ENCODE measurements at places on chromosomes 13 and 19.

DNA sequence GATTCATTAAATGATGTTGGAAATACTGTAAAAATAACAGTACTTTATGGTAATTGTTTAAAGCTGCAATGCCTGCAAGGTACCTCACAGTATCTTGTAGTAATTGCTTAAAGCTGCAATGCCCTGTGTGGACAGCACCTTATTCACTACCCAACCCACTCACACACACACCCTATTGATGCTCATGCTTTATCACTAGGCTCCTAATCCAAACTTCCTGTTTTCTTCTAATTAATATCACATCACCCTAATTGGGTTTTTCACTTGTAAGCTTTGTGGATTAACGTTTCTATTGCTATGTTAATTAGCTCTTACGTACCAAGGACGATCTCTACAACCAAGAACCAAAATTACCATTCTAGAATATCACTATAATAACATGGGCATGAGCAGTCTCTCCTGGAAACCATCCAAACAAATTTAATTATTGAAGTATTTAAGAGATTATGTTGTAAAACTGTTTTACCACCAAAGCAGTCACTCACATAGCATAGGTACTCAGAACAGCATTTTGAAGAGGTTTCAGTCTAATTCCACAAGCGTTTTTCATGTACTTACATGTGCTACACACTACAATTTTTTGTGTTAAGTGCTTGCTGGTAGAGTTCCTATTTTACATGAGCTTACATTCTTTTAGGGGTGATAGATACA, 303.8 kb downstream of the PCDH9 start:
- DNase-seq, result no peak

- DNase-seq, result peak; percentile 3
Observed at GRCh38 chr19:41646589-41647204, 19.8 kb upstream of the CEACAM4 start.

DNA sequence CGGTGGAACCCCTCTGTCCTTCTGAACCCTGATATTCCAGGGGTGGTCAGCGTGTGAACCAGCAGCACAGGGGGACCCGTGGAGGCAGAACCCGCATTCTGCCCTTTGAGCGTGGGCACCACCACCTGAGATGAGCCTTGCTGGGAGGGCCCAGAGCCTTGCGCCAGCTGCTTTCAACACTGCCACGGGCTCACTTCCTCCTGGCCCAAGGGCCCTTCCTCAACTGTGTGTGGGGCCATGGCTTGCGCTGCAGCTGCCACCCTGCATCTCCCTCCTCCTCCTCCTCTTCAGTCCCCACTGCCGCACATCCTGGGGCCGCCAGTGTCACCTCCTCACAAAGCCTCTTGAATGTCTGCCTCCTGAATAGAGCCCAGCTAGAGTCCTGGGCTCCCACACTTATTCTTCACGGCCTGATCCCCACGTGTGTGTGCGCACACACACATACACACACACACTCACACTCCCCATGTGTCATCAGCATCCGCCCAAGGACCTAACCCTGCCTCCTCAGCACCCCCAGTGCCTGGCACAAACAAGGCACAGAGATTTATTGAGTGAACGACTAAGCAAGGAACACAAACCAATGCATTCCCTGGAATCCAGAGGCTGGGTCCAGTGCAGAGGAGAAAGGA, 26.9 kb upstream of the TMEM160 start:
- no peak for DNase-seq

DNA sequence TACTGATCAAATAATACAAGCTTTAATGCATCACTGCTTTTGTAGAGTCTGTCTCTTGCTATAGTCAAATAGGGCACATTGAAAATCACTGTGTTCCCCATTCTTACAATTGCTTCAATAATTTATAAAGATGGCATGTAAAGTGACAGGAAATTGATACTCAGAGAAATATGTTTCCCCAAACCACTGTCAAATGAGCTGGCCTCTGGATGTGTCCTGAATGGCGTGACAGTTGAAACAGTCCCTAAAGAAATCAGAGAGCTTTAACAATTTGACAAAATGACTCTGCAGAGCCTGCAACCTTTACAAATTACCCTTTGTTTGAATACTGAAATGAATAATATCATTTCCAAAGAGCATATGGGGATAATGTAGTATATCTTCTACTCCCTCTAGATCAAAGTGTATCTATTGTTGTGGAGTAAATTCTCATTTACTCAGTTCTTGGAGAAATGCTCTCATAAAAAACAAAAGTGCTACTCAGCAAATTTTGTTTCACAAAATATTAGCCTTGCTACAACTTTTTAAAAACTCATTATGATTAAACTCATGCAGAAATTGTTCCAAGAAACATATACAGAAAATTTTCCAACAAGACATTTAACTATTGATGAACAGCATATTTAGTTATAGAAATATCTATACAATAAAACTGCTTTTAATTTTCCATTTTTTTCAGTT, 763.2 kb upstream of the SPRY2 start:
- no peak for DNase-seq

DNA sequence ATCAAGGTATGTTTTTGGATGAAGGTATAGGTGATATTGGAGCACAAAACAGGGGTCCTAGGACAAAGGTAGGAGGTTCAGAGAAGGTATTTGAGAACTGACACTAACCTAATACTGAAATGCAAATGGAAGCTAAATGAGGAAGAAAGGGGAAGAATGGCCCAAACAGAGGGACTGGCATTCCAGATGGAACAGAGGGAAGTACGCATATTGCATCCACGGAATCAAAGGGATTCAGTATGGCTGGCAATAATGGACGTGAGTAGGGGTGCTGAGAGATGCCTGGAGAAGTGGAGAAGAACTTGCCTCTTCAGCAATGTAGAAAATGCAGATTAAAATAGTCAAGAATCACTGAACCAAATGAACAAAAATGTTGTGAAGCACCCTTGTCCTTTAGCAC, 283.5 kb upstream of the DACH1 start:
- no peak for DNase-seq
